ENCODE measurements at places on chromosomes 2 and 18.

GRCh38 chr2:164456619-164457018, 164.7 kb downstream of the GRB14 start:
- DNase-seq, result no peak

GRCh38 chr2:219661955-219662395, 34.5 kb downstream of the SLC4A3 start:
- no peak for DNase-seq

- no peak for DNase-seq
Measured at GRCh38 chr2:1690056-1690775, 54.1 kb downstream of the PXDN start.

GRCh38 chr2:153953761-153954160, 82.0 kb downstream of the GALNT13 start:
- no peak for DNase-seq

DNA sequence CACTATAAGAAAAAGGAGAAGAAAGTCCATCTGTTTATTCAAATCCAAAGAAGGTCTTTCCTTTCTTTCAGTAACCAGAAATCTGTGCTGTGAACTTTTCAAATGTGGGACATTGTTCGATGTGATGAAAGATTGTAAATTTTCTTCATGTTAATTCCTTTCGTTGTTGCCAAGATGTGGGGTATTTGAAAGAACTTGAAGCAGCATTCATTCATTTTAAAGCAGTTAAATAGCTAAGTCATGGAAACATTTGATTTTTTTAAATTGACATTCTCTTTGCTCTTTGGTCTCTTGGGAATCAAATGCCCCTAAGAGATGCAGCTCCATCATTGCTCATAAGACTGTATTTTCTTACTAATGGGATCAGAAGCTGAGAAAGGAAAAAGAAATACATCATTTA, 93.7 kb upstream of the EHBP1 start:
- no peak for DNase-seq

DNA sequence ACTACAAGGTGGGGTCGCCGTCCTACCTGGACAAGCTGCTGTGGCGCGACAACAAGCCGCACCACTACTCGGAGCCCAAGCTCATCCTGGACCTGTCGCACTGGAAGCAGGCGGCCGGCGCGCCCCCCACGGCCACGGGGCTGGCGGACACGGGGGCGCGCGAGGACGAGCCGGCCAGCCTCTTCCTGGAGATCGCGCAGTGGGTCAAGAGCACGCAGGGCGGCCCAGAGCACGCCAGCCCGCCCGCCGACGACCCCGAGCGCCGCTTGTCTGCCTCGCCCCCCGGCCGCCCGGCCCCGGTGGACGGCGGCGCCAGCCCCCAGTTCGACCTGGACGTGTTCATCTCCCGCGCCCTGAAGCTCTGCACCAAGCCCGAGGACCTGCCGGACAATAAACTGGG, 90.4 kb downstream of the MRO start:
- no peak for DNase-seq

GRCh38 chr2:111617299-111618225, 266.4 kb downstream of the ANAPC1 start:
- DNase-seq, result peak; percentile 31

GRCh38 chr2:126946318-126947102, 47.8 kb downstream of the TEX51 start:
- no peak for DNase-seq

GRCh38 chr2:43100883-43101662, 125.3 kb downstream of the ZFP36L2 start:
- no peak for DNase-seq

- no peak for DNase-seq
Measured at GRCh38 chr2:106540886-106541285, 53.7 kb downstream of the CD8B2 start.

GRCh38 chr2:216057688-216058193, 23.9 kb downstream of the PECR start:
- peak; percentile 24 for DNase-seq
